Nucleus accumbens (tissue), 56 donors: ENCODE measurements at places on chromosomes 5 and 9.

GRCh38 chr5:42749020-42749419 is 7.6 kb upstream of the CCDC152 start:
- no peak for DNase-seq

GRCh38 chr5:115820846-115821245 is 4.4 kb upstream of the CDO1 start:
- no peak for DNase-seq

- DNase-seq: no peak
These were observed 694.1 kb upstream of the CDH6 start for GRCh38 chr5:30499402-30499801.

- DNase-seq: no peak
These were observed 13.5 kb upstream of the AHRR start for GRCh38 chr5:307794-308579.

DNA sequence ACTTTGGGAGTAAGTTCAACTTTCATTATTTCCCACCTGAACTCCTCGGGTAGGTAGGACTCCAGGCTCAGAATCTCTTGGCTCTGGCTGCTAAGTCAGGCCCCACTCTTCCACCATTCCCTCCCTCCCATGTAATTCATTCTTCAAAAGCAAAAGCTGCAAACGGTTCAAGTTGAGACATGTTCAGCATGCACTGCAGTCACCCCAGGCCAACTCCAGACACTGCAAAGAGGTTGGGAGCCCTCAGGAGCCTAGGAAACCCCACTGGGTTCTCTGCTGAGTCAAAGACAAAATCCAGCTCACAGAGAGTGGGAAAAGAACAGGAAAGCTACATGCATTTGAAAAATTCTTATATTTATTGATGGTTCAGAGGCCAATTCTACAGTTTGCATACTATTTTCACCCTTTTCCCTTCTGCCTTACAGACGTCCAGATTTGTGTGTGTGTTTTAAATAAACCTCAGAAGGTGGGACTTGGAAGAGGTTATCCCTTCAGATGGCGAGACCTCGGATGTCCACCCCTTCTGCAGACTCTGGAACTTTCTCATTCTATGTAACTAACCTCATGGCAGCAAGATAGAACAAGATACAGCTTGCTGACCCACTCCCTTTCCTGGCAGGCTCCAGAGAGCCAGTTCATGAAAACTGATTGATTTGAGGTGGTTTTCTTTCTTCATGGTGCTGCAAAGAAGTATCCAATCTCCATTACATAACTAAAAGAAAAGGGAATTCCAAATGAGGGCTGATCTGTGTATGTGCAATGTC is 65.7 kb upstream of the EQTN start:
- no peak for DNase-seq

DNA sequence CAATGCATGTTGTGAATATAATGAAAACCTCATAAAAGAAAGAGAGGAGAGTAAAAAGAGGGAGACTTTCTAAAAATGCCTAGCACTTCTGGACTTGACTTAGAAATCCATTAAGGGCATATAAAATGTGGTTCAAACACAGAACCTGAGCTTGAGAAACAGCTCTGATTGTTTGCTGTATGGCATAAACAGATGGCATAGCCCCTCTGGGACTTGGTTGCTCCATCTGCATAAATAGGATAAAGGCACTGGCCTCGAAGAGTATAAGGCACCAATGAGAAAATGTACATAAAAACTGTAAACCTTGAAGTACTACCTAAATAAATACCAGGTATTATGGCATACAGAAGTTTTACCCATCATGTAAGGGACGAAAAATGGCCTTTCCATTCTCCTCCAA is 23.8 kb downstream of the MRPS27 start:
- no peak for DNase-seq

DNA sequence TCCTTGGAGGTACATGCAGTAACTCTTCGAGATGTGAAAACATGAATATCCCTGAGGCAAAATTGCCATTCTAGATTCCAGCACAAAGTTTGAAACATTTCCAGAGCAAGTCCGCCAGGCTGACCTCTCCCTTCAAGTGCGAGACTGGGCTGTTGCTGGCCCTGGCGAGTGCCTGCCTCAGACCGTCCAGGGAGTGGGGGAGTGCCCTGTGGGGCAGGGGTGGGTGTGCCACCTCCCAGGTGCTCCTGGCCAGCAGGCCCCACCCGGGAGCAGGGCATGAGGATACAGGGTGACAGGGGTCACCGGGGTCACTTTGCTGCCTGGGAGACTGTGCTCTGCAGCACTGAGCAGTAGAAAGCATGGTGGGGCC is 199.9 kb downstream of the AOPEP start:
- no peak for DNase-seq

DNA sequence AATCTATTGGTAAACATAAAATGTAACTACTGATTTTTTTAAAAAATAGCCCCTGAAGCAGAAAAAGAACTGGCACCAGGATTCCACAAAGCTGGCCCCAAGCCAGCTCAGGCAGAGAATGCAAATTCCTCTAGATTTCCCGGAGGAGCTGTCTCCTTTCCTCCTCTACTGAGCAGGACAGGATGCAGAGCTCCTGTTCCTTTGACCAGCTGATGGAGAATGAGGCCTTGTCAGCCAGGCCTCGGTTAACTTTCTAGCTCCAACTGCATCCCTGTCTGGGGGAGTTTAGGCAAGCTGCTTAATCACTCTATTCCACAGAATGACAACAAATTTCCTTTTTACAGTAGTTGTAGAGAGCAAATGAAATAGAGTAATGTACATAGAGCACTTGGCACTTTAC is 155.5 kb downstream of the GNAQ start:
- DNase-seq: no peak
